ENCODE measurements at places on chromosomes 7 and 10.

- H3K4me3 ChIP-seq, result no peak overlapping the region
- DNase-seq, result no peak
- peaks cover 9% of the 10 kb centered on the region for H3K4me1 ChIP-seq
- H3K36me3 ChIP-seq, result no peaks in the 10 kb centered on the region
- H3K27me3 ChIP-seq, result no peaks in the 10 kb centered on the region
These were observed 224.0 kb upstream of the ZNF32 start for GRCh38 chr10:43872644-43873043.

- H3K4me1 ChIP-seq, result no peaks in the 10 kb centered on the region
- no peaks in the 10 kb centered on the region for H3K27me3 ChIP-seq
- DNase-seq, result no peak
- H3K27ac ChIP-seq, result no peak overlapping the region
These were observed 52.3 kb downstream of the HECTD2 start for GRCh38 chr10:91462423-91462822.

- no peaks in the 10 kb centered on the region for H3K36me3 ChIP-seq
- no peak overlapping the region for H3K27ac ChIP-seq
- DNase-seq, result peak; percentile 3
- no peaks in the 10 kb centered on the region for H3K27me3 ChIP-seq
- no peaks in the 10 kb centered on the region for H3K4me1 ChIP-seq
These were observed 58.6 kb upstream of the EBF3 start for GRCh38 chr10:130022511-130023299.

DNA sequence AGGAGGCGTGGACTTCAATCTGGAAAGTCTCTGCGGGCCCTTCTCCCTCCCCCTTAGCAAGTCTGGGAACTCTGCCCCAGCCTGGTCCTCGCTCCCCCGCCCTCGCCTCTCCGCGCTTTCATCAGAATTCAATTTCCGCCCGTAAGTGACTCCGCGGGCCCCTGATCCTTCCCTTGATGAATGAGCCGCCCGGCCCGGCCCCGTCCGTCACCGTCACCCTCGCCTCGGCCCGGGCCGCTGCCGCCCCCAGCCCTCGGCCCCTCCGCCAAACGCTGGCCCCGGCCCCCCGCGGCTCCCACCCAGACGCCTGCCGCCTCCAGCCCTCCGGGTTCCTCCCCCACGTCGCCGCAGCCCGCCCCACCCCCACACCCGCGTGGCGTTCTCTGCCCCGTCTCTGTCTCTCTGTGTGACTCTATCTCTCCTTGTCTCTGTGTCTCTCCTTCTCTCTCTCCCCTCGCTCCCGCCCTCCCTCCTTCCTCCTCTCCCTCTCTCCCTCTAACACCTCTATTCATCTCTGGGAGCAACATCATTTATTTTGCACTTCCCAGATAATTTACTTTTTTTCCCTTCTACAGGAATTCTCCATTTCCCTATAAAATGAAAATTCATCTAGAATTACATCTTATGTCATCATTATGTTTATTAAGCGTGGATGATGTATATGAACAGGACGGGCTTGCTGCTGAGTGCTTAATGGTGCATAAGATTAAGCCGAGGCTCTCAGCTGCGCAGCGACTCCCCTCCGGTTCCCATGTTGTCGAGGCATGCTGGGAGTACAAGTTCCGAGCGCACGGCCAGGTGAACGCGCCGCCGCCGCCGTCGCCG is 91.2 kb upstream of the PAX2 start:
- peak; percentile 69 for DNase-seq
- no peak overlapping the region for H3K27ac ChIP-seq
- H3K27me3 ChIP-seq, result peaks cover 70% of the 10 kb centered on the region
- H3K4me3 ChIP-seq, result no peak overlapping the region
- peaks cover 18% of the 10 kb centered on the region for H3K4me1 ChIP-seq
- H3K36me3 ChIP-seq, result no peaks in the 10 kb centered on the region

All from hepatocyte (in vitro differentiated cells).